Mammary epithelial cell (primary cell): ENCODE measurements at places on chromosomes 3 and 15.

DNA sequence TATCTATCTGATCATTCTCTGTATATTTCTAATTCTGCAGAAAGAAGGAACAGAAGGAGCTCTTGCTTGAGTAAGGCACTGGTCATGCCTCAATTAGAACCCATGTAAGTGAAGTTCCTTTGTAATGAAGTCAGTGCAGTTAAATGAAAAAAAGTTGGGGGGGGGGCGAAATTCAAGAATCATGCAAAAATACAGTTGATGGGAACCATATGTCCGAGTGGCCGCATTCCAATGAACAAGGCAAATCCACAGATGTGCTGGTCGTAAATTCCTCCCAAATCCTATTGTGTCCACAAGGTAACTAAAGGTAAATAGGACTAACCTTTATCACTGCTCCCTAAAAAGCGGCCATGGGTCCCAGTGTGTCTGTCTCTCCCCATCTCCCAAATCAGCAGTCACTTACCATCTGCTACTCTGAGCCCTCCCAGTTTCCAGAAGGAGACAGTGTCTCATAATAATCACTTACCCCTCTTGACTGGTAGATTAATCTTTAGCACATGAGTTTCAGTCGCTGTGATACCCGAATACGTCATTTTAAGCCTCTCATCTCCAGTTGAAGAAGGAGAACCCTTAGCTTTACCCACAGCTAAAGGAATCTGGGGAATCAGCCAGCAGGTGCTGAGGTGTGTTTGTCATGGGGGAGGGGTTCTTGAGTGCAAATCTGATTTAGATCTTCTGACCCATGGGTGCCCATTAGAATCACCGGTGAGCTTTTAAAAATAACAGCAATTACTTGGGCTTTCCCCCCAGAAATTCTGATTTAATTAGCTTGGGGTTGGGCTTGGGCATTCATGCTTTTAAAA lies 56.3 kb upstream of the EPHB3 start:
- DNase-seq = no peak

DNA sequence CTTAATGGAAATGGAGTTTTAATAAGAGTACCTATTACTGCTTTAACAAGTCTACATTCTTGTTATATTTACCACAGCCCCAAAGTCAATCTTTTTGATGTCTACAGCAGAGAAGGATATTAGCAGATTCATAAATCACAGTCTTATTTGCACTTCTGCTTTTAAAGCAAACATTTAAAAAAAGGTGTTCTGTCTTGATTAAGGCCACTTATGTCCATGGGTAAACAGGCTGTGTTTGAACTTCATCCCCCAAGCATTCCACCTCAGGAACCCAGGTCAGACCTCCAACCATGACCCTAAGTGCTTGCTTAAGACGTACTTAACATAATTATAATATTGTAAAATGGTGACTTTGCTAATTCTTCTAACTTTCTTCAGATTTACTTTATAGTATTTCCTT lies 113.4 kb downstream of the CMSS1 start:
- DNase-seq = no peak

DNA sequence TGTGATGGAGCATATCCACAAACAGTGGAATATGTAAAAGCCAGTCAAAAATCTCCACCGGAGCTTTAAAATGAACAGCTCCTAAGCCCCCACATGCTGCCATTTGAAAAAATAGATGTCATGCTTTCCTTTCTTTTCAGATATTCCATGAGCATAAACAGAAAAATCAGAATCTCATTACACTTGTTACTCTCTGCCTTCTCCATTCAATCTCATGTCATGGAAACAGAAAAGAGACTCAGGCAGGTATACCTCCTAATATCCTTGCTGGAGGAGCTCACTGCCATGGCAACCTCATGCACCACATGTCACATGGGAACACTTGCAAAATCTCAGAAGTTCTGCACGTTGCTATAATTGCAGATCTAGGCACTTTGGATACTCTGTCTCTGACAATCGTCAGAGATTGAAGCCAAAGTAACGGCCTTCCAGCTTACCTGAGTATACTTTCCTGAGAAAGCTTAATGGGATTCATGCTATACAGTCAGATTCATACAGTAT lies 317.0 kb upstream of the ADAMTS9 start:
- DNase-seq = no peak

GRCh38 chr3:30199096-30199759 lies 407.2 kb upstream of the TGFBR2 start:
- DNase-seq = peak; percentile 21

DNA sequence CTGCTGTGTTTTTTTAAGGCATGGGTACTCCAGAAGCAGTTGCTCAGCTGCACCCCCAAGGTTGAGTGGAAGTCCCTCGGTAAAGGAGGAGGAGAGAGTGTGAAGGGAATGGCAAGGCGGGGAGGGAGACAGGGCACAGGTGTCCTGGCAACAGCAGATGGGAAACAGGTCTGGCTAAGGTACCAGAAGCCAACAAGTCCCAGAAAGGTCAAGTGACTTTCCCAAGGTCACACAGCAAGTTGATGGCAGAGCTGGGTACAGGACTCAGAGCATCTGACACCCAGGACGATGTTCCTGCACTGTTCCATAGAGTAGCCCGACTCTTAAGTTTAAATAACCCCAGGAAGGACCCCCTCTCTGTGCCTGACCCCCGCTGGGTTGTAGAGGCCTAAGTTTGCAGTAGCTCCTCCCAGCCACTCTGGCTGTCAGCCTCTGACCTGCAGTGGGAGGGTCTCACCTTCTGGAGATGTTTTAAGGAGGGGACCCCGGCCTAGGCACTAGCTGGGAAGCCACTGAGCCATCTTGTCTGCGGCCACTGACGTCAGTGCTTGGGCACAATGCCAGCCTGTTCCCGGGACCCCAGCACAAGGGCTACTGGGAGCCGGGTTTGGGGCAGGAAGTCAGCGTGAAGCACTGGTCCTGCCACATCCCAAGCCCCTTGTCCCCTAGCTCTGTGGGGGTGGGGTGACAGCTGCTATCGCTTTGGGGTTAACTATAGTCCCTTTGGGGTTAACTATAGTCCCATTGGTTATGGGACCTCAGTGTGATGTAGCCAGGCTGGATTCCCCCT lies 10.5 kb downstream of the CSK start:
- no peak for DNase-seq

- peak; percentile 27 for DNase-seq
Observed at GRCh38 chr3:100023595-100023994, 90.7 kb downstream of the FILIP1L start.
